IPS DF 6.9 (cell line): ENCODE measurements at places on chromosomes 13 and 19.

DNA sequence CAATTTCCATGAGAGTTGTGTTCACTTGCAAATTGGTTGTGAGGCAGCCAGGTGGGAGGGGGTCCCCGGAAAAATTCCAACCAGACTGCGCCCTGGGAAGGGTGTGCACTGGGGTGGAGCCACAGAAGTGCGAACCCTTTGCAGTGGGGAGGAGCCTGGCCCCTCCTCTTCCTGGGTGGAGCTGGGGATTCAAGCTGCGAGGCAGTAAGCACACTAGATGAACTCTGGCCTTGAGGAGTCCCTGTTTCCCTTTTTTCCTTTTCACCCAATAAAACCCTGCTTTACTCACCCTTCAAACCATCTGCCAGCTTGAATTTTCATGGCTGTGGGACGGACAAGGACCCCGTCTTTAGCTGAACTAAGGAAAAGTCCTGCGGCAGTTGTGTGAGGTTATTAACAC, 31.0 kb upstream of the MBNL2 start:
- no peaks in the 10 kb centered on the region for H3K4me1 ChIP-seq
- no peak overlapping the region for H3K27ac ChIP-seq
- no peak for DNase-seq
- no peaks in the 10 kb centered on the region for H3K36me3 ChIP-seq

DNA sequence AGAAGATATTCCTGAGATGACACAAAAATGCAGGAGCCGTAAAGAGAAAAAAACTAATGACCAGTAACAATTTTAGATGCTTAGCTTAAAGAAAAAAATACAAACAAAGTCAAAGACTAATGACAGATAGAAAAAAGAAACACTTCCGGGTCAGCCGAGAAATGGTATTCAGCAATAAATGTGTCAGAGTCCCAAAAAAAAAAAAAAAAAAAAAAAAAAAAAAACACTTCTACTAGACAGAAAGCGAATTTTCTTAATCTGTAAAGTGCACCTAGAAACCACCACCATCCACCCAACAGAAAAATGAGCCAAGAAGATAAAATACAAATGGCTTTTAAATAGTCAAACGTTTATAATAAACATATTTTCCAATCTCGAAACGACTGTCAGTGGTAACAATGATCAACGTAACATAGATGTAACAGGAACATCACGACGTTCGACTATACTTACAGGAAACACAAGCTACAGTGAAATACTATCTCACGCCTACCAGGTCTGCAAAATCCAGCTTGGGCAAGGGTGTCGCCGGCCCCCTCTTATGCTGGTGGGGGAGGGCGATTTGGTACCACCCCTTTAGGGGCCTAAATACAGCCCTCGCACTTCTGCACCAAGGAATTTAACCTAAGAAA, 10.6 kb downstream of the ABHD17A start:
- DNase-seq, result no peak
- peak overlapping the region; percentile 24; the same call in 1 of the 2 replicates for H3K4me3 ChIP-seq
- H3K36me3 ChIP-seq, result peaks cover 7% of the 10 kb centered on the region; the same call in 1 of the 2 replicates
- no peak overlapping the region for H3K27ac ChIP-seq
- no peaks in the 10 kb centered on the region for H3K27me3 ChIP-seq

GRCh38 chr13:106088085-106088484, 447.4 kb downstream of the EFNB2 start:
- peaks cover 1% of the 10 kb centered on the region; the same call in 1 of the 2 replicates for H3K4me1 ChIP-seq
- H3K27ac ChIP-seq, result no peak overlapping the region
- H3K36me3 ChIP-seq, result no peaks in the 10 kb centered on the region
- H3K4me3 ChIP-seq, result no peak overlapping the region
- DNase-seq, result no peak

DNA sequence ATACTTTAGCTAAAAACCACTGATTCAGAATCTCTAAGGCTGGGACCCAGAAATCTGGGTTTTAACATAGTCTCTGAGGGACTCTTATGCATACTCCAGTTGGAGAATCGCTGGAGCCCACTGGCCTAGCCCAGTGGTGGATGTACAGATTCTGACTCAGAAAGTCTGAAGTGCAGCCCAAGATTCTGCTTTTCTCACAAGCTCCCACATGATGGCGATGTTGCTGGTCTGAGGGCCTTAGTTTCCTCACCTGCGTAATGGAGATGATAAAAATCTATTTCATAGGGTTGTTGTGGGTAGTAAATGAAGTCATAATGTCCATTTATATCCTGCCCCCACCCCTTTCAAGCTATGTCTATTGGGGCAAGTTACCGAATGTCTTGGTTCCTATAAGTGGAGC, 7.7 kb upstream of the CDADC1 start:
- no peaks in the 10 kb centered on the region for H3K4me1 ChIP-seq
- no peaks in the 10 kb centered on the region for H3K36me3 ChIP-seq
- DNase-seq, result no peak

DNA sequence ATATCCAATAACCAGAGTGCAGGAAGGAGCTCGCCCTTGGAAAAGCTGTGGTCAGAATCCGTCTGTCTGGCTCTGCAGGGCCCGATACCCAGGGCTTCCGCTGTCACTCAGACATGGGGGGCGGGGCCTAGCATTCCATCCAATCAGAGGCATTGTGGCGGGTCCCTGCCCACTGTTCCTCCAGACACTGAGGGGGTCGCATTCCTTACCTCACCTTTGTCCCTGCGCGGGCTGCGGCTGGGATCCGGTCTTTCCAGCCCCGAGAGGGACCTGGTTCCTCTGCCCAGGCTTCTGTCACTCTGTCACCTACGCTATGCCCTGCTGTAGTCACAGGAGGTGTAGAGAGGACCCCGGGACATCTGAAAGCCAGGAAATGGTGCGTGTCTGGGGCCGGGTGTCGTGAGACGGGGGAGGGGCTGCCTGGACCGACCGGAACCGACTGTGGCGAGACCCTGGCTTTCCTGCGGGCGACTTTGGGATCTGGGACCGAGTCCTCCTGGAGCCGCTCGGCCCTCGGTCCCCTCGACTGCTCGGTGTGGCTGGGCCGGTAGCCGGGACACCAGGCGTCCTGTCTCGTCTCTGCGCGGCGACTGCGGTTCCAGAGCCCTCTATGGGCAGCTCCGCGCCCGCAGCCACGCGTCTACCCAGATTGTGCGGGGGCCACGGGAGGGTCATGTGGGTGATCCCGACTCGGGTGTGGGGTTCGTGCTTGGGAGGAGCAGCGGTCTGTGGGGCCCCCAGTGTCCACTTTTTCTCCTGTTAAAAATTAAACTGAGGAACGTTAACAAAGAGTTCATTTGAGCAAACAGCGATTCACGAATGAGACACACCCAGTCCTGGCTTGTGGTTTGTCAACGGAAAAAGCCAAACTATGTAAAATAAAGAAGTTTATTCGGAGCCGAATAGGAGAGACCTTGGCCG, at the start of gene ZNF69:
Gene ZNF69 (plus strand): TSS at position 172 of the 921 bp plus-strand sequence. CDS start 142 bp downstream, at position 314.
- DNase-seq, result peak; percentile 92
- H3K27me3 ChIP-seq, result no peaks in the 10 kb centered on the region
- peaks cover 3% of the 10 kb centered on the region; the same call in 1 of the 2 replicates for H3K4me1 ChIP-seq
- H3K36me3 ChIP-seq, result no peaks in the 10 kb centered on the region

DNA sequence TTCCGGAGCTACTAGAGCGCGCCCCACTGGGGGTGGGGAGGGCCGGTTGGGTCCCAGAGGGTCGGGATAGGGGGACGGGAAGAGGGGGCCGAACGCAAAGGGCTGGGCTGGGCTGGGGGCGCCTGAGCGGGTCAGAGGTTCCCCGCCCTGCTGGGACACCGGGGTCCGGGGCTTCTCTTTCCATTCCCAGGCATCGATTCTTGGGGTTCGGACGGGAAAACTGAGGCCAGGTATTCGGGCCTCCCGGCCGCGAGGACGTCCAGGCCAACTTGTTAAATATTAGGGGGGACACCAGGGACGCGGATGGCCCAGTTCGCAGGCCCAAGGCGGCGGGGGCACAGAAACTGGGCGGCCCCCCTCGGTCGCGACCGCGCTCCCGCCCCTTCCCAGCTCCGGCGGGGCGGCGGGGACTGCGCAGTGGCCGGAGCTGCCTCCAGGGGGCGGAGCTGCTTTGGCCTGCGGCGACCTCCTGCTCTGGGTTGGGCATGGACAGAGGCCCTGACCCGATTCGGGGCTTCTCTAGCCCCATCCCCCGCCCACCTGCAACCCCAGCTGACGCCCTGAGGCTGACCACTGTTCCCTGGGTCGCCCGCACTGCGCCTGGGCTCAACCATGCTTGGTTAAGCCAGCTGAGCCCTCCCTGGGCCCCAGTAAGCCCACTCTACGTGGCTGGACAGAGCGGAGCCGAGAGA, 1.2 kb upstream of the KLF16 start:
- H3K4me3 ChIP-seq, result peak overlapping the region; percentile 77
- no peaks in the 10 kb centered on the region for H3K27me3 ChIP-seq
- peaks cover 9% of the 10 kb centered on the region for H3K4me1 ChIP-seq
- no peak overlapping the region for H3K27ac ChIP-seq
- no peaks in the 10 kb centered on the region; the same call in 1 of the 2 replicates for H3K36me3 ChIP-seq

- no peaks in the 10 kb centered on the region for H3K27me3 ChIP-seq
- DNase-seq, result no peak
- H3K27ac ChIP-seq, result no peak overlapping the region
- no peak overlapping the region for H3K4me3 ChIP-seq
- no peaks in the 10 kb centered on the region for H3K36me3 ChIP-seq
These were observed 127.7 kb downstream of the UQCRFS1 start for GRCh38 chr19:29085206-29085605.

- no peaks in the 10 kb centered on the region for H3K4me1 ChIP-seq
- no peak for DNase-seq
- no peaks in the 10 kb centered on the region for H3K27me3 ChIP-seq
- no peak overlapping the region for H3K27ac ChIP-seq
These were observed 140.9 kb downstream of the MZT1 start for GRCh38 chr13:72586518-72586917.

DNA sequence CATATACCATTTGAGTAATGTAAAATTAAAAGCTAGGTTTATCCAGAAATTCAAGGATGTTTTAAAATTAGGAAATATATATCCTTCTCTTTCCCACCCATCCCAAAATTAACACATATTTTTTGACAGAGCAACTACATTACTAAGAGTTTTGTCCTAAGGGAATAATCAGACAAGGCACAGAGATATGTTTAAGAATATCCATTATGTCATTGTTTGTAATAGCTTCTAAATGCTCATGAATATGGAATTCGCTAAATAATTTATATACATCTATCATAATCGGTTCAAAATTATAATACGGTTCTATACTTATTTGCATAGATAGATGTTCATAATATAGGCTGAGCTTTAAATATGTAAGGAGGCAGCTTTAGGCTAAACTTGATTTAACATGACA, 9.8 kb downstream of the UBL3 start:
- H3K36me3 ChIP-seq, result no peaks in the 10 kb centered on the region
- H3K4me3 ChIP-seq, result no peak overlapping the region
- DNase-seq, result no peak
- H3K4me1 ChIP-seq, result no peaks in the 10 kb centered on the region
- no peak overlapping the region for H3K27ac ChIP-seq
- no peaks in the 10 kb centered on the region for H3K27me3 ChIP-seq

DNA sequence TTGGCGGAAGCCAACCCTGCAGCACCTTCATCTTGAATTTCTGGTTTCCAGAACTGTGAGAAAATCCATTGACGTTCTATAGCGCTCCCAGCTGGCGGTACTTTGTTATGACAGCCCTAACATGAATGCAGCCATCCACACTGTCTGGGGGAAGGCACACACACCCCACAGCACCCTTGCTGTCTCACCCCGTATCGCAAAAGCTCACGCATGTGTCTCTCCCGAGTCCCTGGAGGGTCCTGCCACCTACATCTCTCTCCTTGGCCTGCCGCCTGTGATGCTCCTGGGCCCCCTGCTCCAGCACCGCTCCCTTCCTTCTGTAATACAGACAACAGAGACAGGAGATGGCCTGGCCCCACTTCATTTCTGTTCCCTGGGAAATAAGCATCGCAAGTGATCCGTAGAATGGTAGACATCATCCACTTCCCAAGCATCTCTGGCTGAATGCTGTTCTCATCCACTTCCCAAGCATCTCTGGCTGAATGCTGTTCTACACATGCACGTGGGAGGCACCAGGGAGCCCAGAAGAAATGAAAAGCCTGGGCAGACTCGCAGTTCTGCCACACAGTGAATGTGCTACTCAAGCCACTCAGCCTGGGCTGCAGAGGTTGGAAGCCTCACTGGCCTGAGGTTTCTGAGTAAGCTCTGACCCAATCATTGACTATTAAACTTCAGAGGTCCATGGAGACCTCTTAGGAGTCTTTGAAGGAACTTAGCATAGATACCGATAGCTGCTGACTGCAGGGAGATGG, 29.6 kb downstream of the EPN1 start:
- H3K36me3 ChIP-seq, result no peaks in the 10 kb centered on the region; the same call in 1 of the 2 replicates
- DNase-seq, result no peak
- no peak overlapping the region for H3K4me3 ChIP-seq
- no peaks in the 10 kb centered on the region for H3K4me1 ChIP-seq
- no peak overlapping the region for H3K27ac ChIP-seq

DNA sequence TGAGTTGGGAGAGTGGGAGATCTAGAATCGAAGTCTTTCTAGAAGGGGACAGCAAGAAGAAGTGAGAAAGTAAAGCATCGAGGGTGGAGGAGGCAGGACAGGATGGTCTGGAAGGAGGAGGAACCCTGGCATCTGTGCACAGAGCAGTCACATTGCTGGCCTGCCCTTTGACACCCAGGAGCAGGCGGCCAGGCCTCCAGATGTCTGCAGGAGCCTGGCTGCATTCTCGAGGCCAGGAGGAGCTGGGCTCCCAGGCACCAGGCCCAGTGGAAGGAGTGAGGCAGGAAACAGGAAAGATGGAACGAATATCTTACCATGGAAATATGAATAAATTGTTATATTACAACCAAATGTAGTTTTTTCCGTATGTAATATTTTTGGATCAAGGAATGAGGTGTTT, 27.7 kb upstream of the ARGLU1 start:
- no peak overlapping the region for H3K4me3 ChIP-seq
- no peak for DNase-seq
- H3K4me1 ChIP-seq, result no peaks in the 10 kb centered on the region
- H3K36me3 ChIP-seq, result no peaks in the 10 kb centered on the region
- H3K27me3 ChIP-seq, result no peaks in the 10 kb centered on the region

DNA sequence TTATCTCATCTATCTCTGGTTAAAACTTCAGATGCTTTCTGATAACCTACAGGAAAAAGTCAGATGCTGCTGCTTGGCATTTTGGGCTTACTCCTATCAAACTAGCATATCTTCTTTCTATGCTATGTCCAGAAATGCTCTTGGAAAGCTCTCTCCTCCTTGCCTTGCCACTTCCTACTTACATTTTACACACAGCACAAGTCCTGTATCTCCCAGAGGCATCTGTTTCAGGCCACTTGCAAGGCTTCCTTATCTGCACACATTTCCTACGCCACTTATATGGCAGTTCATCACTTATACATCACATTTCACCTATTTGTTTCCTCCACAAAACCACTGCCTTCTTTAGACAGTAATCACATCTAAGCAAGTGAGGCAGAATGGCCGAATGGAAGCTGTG, 220.3 kb downstream of the DNAJC15 start:
- DNase-seq, result no peak
- no peaks in the 10 kb centered on the region for H3K36me3 ChIP-seq
- H3K27me3 ChIP-seq, result no peaks in the 10 kb centered on the region

- H3K27me3 ChIP-seq, result no peaks in the 10 kb centered on the region
- no peaks in the 10 kb centered on the region for H3K36me3 ChIP-seq
- H3K4me1 ChIP-seq, result no peaks in the 10 kb centered on the region
- no peak for DNase-seq
These were observed 28.9 kb downstream of the FRY start for GRCh38 chr13:32060401-32060878.
